ENCODE measurements at places on chromosomes 7 and 10.

DNA sequence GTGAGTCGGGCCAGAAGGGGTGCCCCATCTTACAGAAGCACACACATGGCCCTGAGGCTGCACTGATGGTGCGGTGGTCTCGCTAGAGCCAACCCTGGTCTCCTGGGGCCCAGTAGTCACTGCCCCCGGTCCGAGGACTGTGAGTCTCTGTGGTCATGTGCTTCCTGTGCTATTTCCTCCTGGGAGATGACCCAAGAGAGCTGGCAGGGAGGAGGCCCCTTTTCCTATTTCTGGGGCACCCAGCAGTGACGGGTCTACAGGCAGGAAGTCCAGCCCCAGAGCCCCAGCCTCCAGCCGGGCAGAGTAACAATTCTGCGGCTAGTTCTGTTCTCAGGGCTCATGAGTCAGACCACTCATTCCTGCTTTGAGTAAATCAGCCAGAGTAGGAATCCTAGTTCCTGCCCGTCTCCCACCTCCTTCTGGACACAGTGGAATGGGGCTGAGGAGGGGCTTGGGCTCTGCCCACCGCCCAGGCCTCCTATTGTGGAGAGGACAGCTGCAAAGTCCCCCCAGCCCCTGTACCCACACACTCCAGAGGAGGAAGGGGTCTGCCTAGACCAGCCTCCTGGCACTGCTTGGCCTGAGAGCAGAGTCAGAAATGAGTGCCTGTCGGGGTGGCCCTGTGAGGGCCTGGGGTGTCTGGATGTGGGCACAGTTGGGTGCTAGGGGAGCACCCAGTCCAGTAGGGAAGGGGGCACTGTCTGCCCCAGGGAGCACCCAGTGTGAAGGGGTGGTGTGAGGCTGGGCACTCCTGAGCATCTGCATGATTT, 80.5 kb upstream of the PPIF start:
- peak; percentile 79 for DNase-seq

DNA sequence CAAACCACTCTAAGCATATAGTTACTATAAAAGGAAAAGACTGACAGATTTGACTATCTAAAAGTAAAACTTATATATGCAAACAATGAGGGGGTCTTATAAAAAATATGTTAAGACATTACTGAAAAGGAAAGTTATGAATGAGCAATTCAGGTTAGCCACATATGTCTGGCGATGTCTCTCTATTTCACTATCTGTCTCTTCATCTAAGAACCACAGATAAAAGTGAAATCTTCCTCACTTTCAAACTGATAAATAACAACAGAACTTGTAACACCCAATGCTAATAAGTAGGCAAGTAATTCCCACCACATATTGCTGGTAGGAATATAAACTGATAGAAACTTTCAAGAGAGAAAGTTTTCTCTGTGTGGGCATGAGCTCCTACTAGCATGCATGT, 138.2 kb downstream of the CHCHD3 start:
- DNase-seq, result no peak

- DNase-seq, result no peak
Observed at GRCh38 chr10:132940791-132941465, 1.4 kb downstream of the CFAP46 start.

DNA sequence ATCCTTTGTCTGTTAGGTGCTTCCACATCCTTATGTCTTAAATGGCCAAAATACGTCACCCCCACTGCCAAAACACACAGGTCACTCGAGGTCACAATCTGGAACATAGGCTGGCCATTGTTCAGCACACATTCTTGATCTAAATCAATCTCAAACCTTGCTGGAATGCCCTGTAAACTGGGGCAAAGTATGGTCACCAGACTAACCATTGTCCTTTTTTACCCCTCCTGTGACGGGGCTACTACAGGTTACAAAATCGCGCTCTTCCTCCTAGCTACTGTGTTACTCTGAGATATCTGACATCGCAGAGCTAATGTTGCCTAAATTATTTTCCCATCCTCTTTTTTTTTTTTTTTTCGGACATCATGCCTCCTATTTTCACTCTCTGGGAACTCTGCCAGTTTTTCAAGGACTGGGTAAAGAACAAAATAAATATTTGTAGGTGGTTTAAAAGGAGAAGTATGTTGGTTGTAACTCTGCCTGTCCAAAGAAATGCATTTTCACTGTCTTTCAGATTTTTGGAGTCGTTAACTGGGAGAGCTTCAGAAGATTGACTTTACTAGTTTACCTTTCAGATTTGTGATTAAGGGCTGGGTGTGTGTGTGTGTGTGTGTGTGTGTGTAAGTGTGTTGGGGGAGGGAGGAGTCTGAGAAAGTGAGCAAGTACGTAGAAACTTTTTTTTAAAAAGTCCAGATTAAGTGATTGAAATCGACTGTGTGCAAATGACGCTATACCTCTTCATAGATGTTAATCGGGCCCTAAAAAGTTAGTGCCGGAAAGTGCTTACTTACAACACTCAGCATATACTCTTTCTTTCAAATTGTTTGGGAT, 942 bp upstream of the KIAA1217 start:
- no peak for DNase-seq

GRCh38 chr10:34107626-34108516, 707.2 kb downstream of the PARD3 start:
- no peak for DNase-seq

DNA sequence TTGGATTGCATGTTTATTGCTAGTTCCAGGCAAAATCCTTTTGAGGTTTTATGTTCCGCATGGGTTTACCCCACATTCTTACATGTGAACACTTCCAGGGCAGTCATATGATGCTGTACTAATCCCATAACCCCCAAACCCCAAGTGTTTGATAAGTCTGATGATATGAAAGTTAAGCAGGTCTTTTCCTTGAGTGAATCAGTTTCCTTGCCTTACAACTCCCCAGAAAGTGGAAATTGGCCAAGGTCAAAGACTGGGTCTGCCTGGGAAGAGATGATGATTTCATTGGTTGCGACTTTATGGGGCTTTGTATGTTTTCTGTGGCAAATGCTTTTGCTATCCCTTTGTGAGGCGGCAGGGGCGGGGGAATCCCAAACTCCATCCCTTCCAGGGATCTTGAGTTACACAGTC, 24.7 kb downstream of the AFAP1L2 start:
- DNase-seq, result peak; percentile 39

DNA sequence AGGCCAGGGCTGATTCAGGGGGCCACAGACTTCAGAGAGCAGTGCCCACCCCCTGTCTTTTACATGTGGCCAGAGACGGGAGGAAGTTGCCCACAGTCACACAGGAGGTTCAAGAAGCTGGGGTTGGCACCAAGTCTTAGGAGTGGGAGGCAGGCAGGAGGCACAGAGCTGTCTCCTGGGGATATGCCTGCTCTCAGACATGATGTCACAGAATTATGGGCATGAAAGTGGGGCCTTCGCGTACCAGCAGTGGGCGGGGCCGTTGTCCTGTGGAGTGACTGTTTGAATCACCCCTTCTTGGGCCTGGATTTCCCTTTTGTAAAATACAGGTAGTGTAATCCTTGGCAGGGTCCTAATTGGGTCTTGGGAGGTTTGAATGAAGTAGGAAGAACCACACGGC, 81.2 kb upstream of the PPIF start:
- DNase-seq, result no peak

GRCh38 chr10:79360499-79361342, 13.5 kb downstream of the PPIF start:
- DNase-seq, result no peak

- DNase-seq, result no peak
Observed at GRCh38 chr10:99908512-99908911, 101.2 kb downstream of the DNMBP start.

Data from AG09309 (cell line).